ENCODE measurements at places on chromosomes 6 and 20. TPM values are rescaled to one million over a fixed set of nuclear protein-coding genes. Genes with fewer than 3 reads are reported as not detected.

GRCh38 chr6:9623985-9624384, 790.9 kb downstream of the TFAP2A start:
- DNase-seq: no peak

DNA sequence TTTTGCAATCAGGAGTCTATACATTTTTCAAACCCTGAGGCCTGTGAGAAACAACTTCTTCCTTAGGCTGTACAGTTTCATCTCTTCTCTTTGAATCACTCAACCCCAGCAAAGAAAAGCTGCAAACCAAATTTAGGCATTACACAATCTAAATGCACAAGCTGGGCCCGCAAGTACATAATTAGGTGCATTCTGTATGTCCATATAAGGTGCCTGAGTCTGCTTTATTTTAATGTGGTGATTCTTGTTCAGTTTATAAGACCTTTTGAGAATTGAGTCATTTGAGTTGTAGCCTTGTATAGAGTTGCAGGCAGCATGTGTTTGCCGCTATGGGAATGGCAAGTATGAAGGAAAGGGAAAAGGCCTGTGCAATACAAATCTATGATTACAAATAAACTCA, 709.6 kb upstream of the MARCKS start:
- DNase-seq: no peak

GRCh38 chr6:16286151-16286522, 47.8 kb downstream of the GMPR start:
- peak; percentile 73 for DNase-seq

DNA sequence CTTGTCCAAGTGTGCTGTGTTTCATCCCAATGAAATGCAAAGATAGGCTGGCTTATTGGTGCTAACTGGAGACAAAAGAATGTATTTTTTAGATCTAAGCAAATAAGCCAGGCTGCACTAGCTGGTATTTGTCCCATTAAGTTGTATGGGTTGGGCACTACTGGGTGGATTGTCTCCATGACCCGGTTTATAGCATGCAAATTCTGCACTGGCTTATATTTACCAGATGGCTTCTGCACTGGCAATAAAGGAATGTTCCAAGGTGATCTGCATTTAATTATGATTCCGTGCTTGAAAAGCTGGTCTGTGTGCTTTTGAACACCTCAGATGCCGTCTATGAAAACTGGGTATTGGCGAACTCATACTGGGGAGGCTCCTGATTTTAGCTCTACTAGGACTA, 61.4 kb upstream of the MOCS1 start:
- DNase-seq: no peak

DNA sequence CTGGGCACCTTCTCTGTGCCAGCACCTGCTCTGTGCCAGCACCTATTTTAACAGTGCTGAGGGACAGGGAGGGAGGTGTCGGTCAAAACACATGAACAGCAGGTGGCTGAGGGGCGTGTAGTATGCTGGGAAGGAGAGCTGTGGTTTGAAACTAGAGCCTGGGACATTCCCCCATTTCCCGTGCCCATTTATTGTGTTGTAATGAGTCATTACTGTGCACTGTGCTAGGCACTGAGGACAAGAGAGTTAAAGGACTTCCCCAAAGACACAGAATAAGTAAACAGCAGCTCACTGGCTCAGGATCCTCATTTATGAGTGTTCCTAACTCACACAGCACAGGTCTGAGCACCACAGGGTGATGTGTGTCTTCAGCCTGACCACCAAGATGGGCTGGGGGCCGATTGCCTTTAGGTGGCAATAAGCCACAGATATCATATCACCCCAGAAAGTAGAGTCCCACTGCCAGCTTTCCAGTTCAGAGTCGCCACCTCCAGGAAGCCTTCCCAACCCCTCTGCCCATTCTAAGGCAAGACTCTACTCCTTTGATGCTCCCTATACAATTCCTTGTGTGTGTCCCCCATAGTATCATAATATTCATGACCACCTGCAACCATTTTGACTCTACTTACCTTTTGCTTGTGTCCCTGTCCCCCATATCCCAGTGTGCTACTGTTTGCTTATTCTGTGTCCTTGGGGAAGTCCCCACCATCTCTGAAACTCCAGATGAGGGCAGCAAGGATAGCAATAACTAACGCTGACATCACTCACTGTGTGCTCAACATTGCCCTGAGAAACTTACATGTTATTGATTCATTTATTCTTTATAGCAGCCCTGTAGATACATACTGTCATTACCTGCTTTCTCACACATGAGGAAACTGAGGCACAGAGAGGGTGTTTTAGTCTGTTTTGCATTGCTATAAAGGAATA, 87.3 kb downstream of the TOX2 start:
- DNase-seq: no peak

DNA sequence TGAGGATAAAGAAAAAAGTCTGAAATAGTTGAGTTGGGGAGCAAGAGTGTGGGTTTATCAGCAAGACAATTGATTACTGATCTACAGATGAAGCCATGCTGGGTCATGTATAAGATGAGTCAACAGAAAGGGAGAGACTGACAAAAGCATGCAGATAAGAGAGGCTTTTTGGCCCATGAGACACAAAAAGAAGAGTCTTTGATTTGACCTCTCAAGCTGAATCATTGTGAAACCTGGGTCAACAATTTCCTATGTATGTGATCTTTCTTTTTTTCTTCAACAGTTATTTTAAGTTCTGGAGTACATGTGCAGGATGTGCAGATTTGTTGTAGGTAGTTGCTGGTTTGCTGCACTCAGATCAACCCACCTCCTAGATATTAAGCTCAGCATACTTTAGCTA, 15.9 kb downstream of the RIMS1 start:
- no peak for DNase-seq

DNA sequence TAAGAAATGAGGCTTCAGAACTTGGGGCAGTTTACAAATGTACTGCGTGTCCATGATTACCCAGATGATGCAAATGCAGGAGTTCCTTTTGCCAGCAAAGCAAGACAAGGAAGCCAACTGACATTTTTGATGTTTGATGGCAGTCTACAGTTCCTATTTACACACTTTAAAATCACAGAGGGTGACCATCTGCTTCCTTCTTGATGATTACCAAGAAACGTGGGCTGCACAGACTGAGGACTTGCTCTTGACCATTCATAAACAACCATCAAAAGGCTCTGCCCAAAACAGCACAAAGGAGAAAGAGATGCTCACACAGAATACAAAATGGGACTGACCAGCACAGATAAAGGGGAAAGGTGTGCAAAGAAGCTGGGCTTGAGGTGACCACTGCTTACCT, 79.8 kb upstream of the TRAF3IP2 start:
- no peak for DNase-seq

DNA sequence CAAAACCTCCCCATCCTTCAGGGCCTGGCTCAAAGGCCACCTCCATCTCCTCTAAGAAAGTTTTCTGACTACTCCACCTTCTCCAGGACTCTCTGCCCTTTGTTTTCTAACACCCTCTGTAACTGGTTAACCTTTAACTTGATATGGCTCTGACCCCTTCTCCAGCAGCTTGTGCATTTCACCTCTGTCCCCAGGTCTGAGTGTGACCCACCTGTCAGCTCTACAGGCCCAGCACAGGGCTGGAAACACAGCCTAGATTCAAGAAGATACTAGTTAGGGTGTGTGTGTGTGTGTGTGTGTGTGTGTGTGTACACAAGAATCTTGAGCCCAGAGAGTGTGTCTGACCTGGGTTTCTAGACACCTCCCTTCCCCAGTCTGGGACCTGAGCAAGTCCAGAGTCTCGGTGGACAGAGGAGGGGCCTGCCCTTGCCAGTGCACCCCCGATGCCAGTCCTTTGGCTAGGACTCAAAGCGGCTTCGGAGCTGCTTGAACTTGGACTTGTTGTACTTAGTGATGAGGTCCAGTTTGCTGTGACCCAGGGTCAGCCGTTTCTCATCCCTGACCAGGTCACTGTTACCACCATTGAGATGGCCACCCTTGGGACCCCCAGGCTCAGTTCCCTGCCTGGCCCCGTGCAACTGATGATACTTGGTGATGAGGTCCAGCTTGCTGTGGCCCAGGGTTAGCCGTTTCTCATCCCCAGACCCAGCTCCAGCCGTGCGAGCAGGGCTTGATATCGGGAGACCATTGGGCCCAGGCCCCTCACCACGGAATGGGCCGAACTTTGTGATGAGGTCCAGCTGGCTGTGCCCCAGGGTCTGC, 1.7 kb upstream of the EIF6 start:
- no peak for DNase-seq

GRCh38 chr20:19876828-19877460, 118.9 kb downstream of the RIN2 start:
- no peak for DNase-seq

Gene ME1
- 9.0 TPM for total RNA-seq

Gene ELOVL4
- 3.6 TPM for total RNA-seq

Gene CTAGE9
- not detected for total RNA-seq
